ENCODE measurements at places on chromosomes 6 and 20. TPM values are rescaled to one million over a fixed set of nuclear protein-coding genes. Genes with fewer than 3 reads are reported as not detected.

The RNF144B gene
- total RNA-seq, result 1.9 TPM

- no peak overlapping the region for H3K27ac ChIP-seq
These were observed 70.8 kb downstream of the EYA2 start for GRCh38 chr20:46965477-46965876.

GRCh38 chr20:22382742-22383141 lies 201.6 kb downstream of the FOXA2 start:
- no peak for DNase-seq
- H3K27me3 ChIP-seq, result peaks cover 1% of the 10 kb centered on the region
- H3K4me1 ChIP-seq, result no peaks in the 10 kb centered on the region
- no peak overlapping the region for H3K4me3 ChIP-seq

- DNase-seq, result no peak
- H3K36me3 ChIP-seq, result peaks cover 2% of the 10 kb centered on the region
- H3K27ac ChIP-seq, result no peak overlapping the region
- no peak overlapping the region for H3K4me3 ChIP-seq
- no peaks in the 10 kb centered on the region for H3K27me3 ChIP-seq
These were observed 39.2 kb upstream of the SPACA1 start for GRCh38 chr6:88008411-88008810.

DNA sequence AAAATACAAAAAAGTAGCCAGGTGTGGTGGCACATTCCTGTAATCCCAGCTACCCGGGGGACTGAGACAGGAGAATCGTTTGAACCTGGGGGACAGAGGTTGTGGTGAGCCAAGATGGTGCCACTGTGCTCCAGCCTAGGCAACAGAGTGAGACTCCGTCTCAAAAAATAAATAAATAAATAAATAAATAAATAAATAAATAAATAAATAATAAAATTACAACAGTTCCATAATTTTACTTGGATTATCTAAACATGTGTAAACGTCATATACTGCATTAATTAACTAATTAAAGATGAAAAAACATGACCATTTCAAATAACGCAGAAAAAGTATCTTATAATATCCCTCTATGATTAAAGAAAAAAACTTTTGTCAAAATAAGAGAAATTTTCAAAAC lies 65.8 kb downstream of the SAMD3 start:
- no peak overlapping the region for H3K4me3 ChIP-seq
- DNase-seq, result no peak
- no peaks in the 10 kb centered on the region for H3K4me1 ChIP-seq
- H3K36me3 ChIP-seq, result peaks cover 34% of the 10 kb centered on the region

- no peaks in the 10 kb centered on the region for H3K36me3 ChIP-seq
- H3K4me1 ChIP-seq, result no peaks in the 10 kb centered on the region
- peaks cover 15% of the 10 kb centered on the region for H3K27me3 ChIP-seq
- no peak for DNase-seq
- H3K27ac ChIP-seq, result no peak overlapping the region
These were observed 45.7 kb downstream of the SOBP start for GRCh38 chr6:107535626-107536025.

DNA sequence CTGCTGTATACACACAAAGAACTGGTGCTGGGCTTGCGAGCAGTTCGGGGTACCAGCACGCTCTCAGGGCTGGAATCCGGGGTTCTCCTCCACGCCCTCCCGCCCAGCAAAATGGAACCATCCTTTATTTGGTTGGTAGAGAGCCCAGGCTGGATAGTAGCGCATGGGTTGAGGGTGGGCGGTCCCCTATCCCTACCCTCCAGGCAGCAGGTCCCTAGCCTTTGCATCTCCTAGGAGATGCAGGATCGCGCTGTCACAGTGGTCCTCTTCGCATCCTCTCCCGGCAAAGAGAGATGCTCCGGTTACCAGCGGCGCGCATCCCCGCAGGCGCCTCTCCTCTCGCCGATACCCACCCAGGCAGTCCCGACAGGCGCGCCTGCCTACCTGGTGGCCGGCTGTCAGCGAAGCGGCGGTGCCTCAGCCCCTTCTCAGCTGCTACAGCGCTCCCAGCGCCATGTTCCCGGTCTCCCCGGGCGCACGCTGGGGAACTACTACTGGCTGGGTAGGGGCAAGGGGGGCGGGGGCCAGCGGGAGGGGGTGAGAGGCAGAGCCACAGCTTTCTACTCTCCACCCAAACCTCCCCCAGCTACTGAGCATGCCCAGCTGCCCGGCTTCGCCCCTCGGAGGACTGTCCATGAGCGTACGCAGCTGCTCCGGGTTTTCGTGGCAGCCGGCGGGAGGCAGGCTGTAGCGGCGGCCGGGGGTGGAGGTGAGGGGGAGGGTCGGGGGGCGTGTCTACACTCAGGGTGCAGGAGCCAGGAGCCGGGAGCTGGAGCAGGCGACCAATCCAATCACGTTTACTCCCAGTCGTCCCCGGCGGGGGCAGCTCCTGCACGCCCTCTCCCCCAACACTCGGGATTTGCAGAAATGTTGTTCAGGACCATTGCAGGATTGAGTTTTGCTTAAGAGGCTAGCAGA lies at the start of gene PAK5:
TSS of gene PAK5 (minus strand) at position 699 of the 918 bp plus-strand sequence. CDS start 194,748 bp downstream, outside the sequence.
- H3K27ac ChIP-seq, result no peak within 1 kb of the TSS
- no peak within 1 kb of the TSS for H3K4me3 ChIP-seq
- no peak for DNase-seq
- no peaks in the 10 kb centered on the region for H3K4me1 ChIP-seq
- H3K27me3 ChIP-seq, result peaks cover 11% of the 10 kb centered on the region

- DNase-seq, result no peak
- H3K27me3 ChIP-seq, result no peaks in the 10 kb centered on the region
- no peaks in the 10 kb centered on the region for H3K4me1 ChIP-seq
- no peaks in the 10 kb centered on the region for H3K36me3 ChIP-seq
- no peak overlapping the region for H3K27ac ChIP-seq
These were observed 945.9 kb upstream of the CITED2 start for GRCh38 chr6:140320081-140321080.

- no peaks in the 10 kb centered on the region for H3K27me3 ChIP-seq
- peak overlapping the region; percentile 96 for H3K27ac ChIP-seq
- H3K36me3 ChIP-seq, result peaks cover 54% of the 10 kb centered on the region
- peak overlapping the region; percentile 94 for H3K4me3 ChIP-seq
- peaks cover 33% of the 10 kb centered on the region for H3K4me1 ChIP-seq
These were observed 1.2 kb upstream of the ACAT2 start for GRCh38 chr6:159760602-159761057.

DNA sequence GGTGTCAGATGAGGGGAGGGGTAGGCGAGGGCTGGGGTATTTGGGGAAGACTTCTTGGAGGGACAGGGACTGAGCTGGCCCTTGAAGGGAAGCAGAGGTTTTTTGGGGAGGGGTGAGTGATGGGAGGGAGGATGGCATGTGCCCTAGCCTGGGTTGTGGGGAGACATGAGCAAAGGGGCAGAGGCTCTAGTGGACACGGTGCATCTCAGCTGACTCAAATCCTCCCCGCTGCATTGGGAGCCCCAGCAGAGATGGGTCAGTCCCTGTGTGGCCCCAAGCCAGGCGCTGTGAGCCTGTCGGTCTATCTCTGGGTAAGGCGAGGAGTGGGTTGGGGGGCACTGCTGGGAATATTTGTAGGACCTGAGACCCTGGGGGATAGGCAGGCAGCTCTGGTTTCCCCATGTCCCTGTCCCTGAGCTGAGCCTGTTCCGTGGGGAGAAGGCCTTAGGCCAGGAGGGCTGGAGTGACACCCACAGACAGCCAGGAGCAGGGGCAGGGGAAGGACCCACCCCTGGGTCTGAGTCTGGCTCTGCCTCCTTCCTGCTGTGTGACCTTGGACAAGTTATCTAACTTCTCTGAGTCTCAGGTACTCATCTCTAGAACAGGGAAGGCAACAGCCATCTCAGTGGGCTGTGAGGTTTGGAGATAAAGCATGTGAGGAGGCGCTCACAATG lies 36.0 kb downstream of the SPDEF start:
- no peak overlapping the region for H3K27ac ChIP-seq
- no peaks in the 10 kb centered on the region for H3K36me3 ChIP-seq
- DNase-seq, result no peak
- no peaks in the 10 kb centered on the region for H3K4me1 ChIP-seq
- no peak overlapping the region for H3K4me3 ChIP-seq

DNA sequence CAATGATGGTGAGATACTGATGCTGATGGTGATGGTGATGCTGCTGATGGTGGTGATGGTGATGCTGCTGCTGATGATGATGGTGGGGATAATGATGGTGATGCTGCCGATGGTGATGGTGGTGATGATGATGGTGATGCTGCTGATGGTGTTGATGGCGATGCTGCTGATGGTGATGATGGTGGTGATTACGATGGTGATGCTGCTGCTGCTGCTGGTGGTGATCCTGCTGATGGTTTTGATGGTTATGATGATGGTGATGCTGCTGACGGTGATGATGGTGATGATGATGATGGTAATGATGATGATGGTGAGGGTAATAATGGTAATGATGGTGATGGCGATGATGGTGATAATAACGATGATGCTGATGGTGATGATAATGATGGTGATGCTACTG lies 50.0 kb downstream of the ARHGAP40 start:
- no peak overlapping the region for H3K27ac ChIP-seq
- DNase-seq, result no peak
- no peak overlapping the region for H3K4me3 ChIP-seq
- peaks cover 15% of the 10 kb centered on the region for H3K27me3 ChIP-seq
- peaks cover 3% of the 10 kb centered on the region for H3K4me1 ChIP-seq

DNA sequence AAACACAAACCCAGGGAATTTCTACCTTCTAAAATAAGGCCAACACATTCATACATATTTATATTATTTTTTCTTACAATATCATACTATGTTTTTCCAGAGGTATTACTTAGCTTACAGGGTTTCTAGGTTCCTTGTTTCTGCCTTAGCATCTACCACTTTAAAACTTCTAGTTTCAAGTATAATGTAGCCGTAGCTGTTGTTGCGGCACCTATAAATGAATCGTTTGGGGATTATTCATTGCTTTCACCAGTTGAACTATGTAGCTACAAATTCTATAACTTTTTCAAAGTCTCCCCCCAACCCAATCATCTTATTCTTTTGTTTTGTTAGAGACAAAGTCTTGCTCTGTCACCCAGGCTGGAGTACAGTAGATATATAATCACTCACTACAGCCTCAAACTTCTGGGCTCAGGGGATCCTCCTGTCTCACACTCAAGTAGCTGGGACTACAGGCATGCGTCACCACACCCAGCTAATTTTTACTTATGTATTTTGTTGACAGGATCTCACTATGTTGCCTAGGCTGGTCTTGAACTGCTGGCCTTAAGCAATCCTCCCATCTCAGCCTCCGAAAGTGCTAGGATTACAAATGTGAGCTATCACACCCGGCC lies 43.9 kb downstream of the TNFAIP3 start:
- no peaks in the 10 kb centered on the region for H3K27me3 ChIP-seq
- no peak overlapping the region for H3K27ac ChIP-seq
- H3K36me3 ChIP-seq, result peaks cover 5% of the 10 kb centered on the region
- DNase-seq, result no peak

DNA sequence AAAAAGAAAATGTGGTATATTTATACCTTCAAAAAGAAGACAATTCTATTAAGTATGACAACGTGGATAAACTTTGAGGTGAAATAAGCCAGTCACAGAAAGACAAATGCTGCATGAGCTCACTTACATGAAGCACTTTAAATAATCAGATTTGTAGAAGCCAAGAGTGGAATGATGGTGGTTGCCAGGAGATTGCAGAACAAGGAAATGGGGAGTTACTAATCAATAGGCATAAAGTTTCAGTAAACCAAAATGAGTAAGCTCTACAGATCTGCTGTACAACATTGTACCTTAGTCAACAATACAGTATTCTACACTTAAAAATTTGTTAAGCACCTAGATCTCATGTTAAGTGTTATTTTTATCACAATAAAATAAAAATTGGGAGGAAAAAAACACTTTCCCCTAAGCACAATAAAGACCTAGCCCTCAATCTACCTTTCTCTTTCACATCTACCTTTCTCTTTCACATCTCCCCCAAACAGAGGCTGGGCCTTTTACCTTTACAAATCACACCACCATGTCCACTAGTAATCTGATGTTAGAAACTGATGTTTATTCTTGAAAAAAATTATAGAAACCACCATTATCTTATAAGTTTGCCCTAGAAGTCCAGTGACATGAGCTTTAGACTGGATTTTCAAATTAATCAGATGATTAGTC lies 73.9 kb downstream of the PKIB start:
- no peak for DNase-seq
- H3K27ac ChIP-seq, result no peak overlapping the region
- no peaks in the 10 kb centered on the region for H3K36me3 ChIP-seq
- no peak overlapping the region for H3K4me3 ChIP-seq
- no peaks in the 10 kb centered on the region for H3K27me3 ChIP-seq
- H3K4me1 ChIP-seq, result no peaks in the 10 kb centered on the region

DNA sequence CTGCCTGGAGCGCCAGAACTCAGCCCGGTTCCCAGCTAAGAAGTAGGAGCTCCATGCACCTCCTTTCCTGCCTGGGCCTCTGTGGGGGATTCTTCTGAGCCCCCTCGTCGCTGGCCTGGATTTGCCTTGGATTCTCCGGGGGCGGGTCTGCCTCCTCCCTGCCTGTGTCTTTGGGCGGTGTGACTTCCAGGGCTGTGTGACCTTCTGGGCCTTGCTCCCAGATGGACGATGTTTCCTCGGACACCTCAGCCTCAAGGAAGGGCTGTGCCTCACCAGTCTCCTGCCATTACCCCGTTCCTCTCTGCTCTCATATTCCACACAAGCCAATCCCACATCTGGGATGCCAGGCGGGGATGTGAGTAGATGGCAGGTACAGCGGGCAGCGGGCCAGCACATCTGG lies 76.8 kb downstream of the ERMARD start:
- H3K27ac ChIP-seq, result no peak overlapping the region
- no peaks in the 10 kb centered on the region for H3K36me3 ChIP-seq
- DNase-seq, result peak; percentile 14
- peaks cover 4% of the 10 kb centered on the region for H3K4me1 ChIP-seq
- H3K4me3 ChIP-seq, result no peak overlapping the region

DNA sequence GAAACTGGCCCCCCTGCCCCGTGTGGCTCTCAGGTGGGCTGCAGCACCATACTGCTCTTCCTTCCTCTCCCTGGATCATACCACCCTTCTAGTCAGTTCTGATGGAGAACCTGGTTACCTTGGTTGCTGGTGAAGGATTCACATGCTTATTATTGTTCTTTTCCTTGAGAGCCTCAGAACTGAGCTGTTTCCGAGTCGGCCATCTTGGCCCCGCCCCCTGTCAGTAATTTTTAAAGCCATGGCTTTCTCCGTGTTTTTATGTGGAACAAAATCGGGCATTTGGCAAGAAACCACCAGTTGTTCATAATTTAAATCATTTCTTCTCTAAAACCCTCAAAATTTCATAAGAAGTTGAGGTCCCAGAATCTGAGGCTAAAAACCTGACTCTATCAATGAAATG lies 493.8 kb downstream of the NKAIN2 start:
- no peak for DNase-seq
- no peaks in the 10 kb centered on the region for H3K27me3 ChIP-seq
- no peaks in the 10 kb centered on the region for H3K4me1 ChIP-seq
- H3K36me3 ChIP-seq, result no peaks in the 10 kb centered on the region
- no peak overlapping the region for H3K4me3 ChIP-seq
- no peak overlapping the region for H3K27ac ChIP-seq

DNA sequence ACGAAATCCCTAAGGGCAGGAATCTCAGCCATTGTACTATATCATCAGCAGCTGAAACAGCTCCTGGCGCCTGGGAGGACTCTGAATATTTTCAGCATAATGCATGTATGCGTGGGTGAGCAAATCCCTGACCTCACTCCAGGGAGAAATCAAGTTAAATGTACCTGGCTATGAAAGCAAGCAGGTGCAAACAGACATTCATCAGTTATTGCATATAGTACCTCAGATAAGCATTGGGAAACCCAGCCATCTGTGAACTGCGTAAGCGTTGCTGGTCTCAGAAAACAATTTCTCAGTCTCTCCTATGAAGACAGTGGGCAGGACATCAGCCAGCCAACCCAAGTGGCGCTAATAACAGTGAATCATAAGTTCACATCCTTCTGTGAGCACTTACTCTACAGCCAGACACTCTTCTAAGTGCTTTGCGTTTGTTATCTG lies 622.6 kb downstream of the EPM2A start:
- no peak for DNase-seq
- H3K27ac ChIP-seq, result no peak overlapping the region
- no peaks in the 10 kb centered on the region for H3K4me1 ChIP-seq
- H3K4me3 ChIP-seq, result no peak overlapping the region
